ENCODE measurements at places on chromosomes 1 and 21. TPM values are rescaled to one million over a fixed set of nuclear protein-coding genes. Genes with fewer than 3 reads are reported as not detected.

FALEC gene
- not detected for total RNA-seq

ESPN gene
- 98.0 TPM for total RNA-seq

CELA3B gene
- total RNA-seq: 16.7 TPM

TNFRSF9 gene
- 0.56 TPM for total RNA-seq

LCE3E gene
- total RNA-seq: not detected

RNU1-1 gene
- 2,517 TPM for total RNA-seq

C4BPB gene
- 5.0 TPM for total RNA-seq

REN gene
- total RNA-seq: 0.82 TPM

- no peak for DNase-seq
Measured at GRCh38 chr21:45113543-45113942, 39.2 kb downstream of the ADARB1 start.

GRCh38 chr1:241844593-241844992, 3.4 kb upstream of the EXO1 start:
- no peak for DNase-seq

GRCh38 chr1:147808025-147808424, 47.6 kb upstream of the GJA5 start:
- DNase-seq: no peak

- DNase-seq: no peak
Measured at GRCh38 chr1:61441723-61442262, 283.1 kb downstream of the TM2D1 start.

- no peak for DNase-seq
Measured at GRCh38 chr21:34311561-34312330, 52.1 kb upstream of the KCNE2 start.

- no peak for DNase-seq
Measured at GRCh38 chr1:70331962-70332361, 22.6 kb downstream of the ANKRD13C start.

GRCh38 chr1:98769162-98769561, 107.6 kb downstream of the SNX7 start:
- no peak for DNase-seq

DNA sequence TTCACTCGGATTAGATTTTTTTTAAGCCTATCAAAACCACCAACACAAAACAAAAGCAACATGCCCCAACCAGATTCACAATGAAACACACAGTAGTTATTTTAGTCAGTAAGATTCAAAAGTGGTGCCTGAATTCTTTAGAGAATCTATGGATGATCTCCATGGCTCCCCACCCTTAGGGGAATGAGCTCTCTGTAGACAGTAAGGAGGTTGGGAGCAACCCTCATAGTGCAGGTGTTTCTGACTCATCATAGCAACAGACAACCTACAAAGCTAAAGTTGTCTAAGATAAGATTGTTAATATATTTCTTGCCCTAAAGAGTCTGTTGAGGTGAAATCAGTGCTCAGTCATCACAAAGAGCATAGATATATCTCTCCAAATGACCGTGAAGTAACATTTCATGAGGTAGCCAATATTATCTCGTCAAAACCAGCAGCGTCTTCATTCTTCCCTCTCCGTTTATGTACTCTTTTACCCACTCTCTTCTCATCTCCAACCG, 78.3 kb downstream of the ADAMTS1 start:
- no peak for DNase-seq

DNA sequence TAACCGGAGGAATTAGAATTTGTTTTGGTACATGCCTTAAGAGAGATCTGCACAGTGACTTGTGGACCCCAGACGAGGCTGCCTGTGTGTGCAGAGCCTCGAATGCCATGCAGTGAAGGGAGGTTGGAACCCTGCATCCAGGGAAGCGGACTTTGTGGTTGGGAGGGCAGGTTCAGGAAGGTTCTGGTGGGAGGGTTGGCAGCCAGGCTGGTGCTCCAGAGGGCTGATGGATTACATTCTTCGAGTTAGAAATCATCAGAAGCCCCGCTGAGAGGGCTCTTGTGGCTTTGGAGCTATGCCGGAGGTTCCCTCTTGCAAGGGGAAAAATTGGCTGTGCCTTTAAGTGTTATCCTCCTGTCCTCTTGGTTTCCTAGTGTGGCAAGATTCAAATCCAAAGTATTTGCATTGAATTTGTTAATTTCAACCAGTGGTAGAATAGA, 21.1 kb downstream of the ROR1 start:
- no peak for DNase-seq

- no peak for DNase-seq
Measured at GRCh38 chr21:36437745-36438128, 42.2 kb downstream of the CLDN14 start.

- DNase-seq: no peak
Measured at GRCh38 chr1:87905651-87906050, 577.0 kb downstream of the LMO4 start.

GRCh38 chr1:226569879-226570547, 21.4 kb downstream of the STUM start:
- no peak for DNase-seq

GRCh38 chr1:100767176-100767890, 47.8 kb downstream of the VCAM1 start:
- DNase-seq: no peak

GRCh38 chr1:214427871-214428277, 123.5 kb downstream of the PTPN14 start:
- DNase-seq: peak; percentile 18

DNA sequence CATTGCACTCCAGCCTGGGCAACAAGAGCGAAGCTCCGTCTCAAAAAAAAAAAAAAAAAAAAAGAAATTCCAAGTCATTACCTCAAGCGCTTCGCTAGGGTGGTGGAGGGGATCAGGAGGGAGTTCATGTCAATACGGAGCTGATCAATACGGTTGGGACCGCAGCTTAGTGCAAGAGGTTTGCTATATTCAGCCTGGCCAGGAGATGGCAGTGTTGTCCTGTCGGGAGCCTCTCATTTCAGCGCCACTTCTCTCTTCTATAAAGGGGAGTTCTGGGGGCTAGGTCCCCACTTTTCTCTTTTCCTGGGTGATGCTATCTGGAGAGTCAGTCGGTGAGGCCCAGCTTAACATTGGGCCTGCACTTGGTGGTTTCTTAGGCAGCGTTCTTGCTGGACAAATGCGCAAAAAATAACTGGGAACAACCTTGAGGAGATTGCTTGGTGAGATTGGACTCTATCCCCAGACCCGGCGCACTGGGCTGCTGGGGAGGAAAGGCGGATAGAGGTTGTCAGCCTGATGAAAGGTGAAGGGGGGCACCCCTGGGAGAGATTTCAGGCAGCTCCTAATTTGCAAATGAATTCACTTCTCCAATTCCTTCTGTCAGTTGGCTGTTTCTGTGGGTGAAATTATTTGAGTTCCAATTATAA, 40.4 kb downstream of the KIAA0040 start:
- DNase-seq: peak; percentile 62

- no peak for DNase-seq
Measured at GRCh38 chr1:10530281-10530740, 55.6 kb downstream of the PEX14 start.
